CD4-positive, alpha-beta T cell treated with Interleukin-12 subunit alpha and Interleukin-12 subunit beta, for 1 hour (primary cell): ENCODE measurements at places on chromosomes 4 and X.

DNA sequence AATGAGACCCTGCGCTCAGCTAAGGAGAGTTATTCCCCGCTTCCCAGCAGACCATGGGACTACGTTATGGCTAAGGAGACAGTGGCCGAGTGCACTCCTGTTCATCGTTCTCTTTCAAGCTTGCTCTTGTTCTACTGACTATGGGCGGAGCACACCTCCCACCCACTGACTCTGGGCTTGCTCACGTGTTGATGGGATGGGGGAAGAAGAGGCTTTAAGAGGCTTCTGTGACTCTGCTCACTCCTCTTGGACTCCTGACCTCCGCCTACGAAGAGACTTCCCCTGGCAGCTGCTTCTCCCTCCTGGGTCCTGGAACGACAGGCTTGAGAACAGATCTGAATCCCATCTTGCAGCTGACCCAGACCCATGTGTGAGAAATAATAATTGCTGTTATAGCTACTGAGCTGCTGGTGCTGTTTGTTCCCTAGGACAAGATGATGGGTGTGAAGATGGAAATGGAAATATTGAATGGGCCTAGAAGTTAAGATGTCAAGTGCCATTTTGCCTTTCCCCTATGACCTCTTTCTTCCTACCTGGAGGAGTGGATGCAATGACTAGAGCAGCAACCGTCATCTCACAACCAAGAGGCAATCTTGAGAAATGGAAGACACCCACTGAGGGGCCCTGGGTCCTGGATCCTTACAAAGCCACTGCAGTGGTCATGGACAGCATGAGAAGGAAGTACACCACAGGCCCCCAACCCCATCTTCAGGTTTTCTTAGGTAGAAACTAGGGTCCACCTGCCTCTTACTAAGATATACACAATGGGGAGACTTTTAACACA lies 38.7 kb upstream of the IRAK1 start:
- DNase-seq, result no peak

GRCh38 chr4:1082215-1083182 lies 30.9 kb downstream of the RNF212 start:
- no peak for DNase-seq

- DNase-seq, result no peak
These were observed 115.1 kb upstream of the PCDH18 start for GRCh38 chr4:137647375-137647774.

DNA sequence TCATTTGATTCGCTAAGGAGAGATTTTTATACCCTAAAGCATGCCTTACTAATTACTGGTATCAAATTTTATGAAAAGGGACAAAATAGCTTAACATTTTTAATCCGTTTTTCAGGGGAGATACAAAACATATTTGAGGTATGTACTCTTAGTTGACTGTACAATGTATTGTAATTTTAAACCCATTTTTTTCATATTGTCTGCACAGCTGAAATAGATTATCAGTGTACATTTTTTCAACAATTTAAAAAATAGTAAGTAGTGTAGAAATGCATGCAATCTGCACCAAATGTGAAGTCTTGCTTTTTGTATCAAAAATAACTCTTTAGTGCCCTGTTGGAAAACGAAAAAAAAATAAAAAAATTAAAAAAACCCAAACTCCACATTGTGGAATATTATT lies 82.2 kb downstream of the TENM3 start:
- no peak for DNase-seq

DNA sequence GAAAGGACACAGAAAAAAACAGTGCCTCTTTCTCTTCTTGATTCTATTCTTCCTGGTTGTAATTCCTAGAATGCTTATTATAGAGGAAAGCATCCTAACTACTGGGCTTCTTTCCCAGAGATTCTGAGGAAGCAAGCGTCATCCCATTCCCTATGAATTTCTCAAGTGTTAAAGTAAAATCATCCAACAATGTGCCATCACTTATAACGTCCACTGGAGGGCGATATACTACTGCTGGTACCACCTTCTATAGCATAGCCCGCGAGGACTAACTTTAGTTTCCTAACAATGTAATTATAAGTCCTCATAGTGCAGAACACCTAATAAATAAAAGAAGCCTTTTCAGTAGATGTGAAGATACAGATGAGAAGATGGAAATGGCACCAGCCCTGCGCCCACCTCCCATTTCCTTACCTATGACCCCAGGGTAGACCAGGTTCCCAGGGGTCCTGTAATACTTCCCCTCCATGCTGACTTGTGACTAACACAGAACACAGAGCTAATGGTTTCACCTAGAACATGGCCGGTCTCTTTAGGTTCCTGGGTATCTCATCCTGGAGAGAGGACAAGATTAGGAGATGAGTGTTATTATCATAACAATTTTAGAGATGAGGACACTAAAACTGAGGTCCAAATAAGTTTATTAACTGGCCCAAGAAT lies 4.2 kb downstream of the CENPVL3 start:
- peak; percentile 19 for DNase-seq

DNA sequence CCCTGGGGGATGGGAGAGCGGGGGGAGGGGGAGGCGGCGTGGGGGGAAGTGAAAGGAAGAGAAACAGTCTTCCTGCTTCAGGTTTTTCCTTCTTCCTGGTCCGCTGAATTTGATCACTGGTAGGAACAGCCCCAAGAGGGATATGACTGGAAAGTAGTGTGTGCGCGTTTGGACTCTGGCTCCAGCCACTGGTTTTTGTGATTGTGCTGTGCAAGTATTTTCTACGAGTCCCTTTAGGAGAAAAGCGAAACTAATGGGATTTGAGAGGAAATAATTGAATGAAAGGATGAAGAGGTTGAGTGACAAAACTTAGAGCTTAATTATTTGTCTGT lies 836 bp downstream of the PRRG1 start:
- DNase-seq, result no peak

DNA sequence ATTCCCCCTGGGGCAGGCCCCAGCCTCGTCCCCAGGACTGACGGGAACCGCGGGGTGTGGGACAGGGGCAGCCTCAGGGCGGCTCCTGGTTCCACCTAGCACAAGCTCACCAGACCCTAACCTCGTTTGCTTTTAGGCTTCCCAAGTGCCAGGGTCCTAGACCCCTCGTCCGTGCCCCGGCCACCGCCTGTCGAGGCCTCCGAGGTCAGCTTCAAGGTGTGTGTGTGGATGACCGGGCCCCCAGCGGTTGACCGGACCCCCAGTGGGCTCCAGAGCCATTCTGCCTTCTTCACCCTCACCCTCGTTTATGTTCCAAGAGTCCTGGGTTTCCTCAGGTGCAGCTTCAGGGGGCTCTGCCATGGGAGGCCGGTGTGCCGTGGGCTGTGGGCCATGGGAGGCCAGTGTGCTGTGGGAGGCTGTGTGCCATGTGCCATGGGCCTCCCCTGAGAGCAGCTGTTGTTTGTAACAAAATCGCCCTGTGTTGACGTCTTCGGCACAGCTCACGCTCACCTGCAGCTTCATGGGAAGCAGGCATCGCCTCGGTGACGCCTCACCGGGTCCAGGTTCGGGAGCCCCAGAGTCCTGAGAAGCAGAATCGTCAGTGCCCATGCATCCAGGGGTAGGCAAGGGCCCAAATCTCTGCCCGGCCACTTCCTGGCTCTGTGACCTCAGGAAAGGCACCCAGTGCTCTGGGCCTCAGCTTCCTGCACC lies 43.0 kb upstream of the HMX1 start:
- DNase-seq, result no peak

DNA sequence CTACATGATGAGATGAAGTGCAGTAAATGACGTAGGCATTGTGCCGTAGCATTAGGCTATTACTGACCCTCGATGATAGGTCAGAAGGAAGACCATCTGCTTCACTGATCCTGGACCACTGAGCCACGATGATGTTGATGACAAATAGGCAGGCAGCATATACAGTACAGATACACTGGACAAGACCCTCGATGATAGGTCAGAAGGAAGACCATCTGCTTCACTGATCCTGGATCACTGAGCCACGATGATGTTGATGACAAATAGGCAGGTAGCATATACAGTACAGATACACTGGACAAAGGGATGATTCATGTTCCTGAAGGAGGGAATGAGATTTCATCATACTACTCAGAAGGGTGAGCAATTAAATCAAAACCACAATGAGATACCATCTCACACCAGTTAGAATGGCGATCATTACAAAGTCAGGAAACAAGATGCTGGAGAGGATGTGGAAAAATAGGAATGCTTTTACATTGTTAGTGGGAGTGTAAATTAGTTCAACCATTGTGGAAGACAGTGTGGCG lies 50.9 kb downstream of the BEND4 start:
- DNase-seq, result no peak

- no peak for DNase-seq
These were observed 1017.5 kb upstream of the TENM3 start for GRCh38 chr4:181225616-181226261.

GRCh38 chr4:184100297-184100885 lies 117.3 kb downstream of the ENPP6 start:
- no peak for DNase-seq

GRCh38 chr4:53986062-53986461 lies 78.3 kb downstream of the CHIC2 start:
- DNase-seq, result no peak

- DNase-seq, result no peak
These were observed 520.5 kb downstream of the GBA3 start for GRCh38 chr4:23213198-23213597.

GRCh38 chr4:46450556-46450955 lies 60.6 kb upstream of the GABRA2 start:
- no peak for DNase-seq

- no peak for DNase-seq
These were observed 218.6 kb downstream of the CHM start for GRCh38 chrX:85828771-85829170.

- no peak for DNase-seq
These were observed 54.3 kb upstream of the STIM2 start for GRCh38 chr4:26806331-26806730.

GRCh38 chr4:148091896-148092295 lies 350.3 kb downstream of the NR3C2 start:
- no peak for DNase-seq

DNA sequence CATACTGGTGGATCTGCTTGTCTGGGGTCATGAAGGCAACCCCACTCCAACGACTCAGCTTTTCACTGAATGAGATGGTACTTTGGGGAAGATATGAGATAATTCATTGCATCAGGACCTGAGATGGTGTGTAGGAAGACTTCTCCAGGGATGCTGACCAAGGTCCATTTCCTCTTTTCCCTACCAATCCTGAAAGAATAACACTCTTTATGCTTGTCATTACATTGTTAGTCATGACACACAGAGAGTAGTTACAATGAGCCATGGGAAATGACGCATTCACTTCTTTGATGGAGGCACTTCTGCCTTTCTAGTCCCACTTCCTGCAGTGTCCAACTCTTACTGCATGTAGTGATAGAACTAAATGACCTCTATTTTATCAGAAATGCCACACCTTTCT lies 58.6 kb downstream of the AREG start:
- no peak for DNase-seq

DNA sequence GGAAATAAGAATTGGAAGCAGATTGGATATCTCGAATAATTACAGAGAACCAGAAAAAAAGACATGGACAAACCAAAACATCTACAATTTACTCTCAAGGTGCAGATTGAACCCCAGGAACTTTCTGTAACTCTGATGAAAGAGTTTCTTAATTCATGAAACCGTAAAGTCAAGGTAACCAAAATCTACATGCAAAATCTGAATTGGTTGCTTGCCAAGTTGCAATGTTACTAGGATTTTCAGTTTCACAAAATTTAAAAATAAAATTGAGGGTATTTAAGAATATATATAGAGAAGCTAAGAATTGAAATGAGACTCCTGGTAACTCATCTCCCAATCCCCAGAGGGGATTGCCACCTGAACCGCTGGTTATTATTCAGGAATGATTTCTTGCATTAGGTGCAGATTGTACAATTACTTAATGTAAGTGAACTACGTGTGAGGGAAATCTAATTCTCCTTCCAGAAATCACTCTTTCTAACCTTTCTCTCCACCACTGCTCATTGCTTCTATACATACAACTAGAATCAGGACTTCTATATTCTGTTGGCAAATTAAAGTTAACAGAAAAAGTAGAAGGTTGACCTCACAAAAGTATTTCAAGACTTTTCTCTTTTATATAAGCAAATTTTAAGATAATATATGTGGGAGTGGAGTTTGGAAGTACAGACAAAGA lies 221.5 kb upstream of the NDST4 start:
- DNase-seq, result no peak

- no peak for DNase-seq
These were observed 275.3 kb upstream of the FGF13 start for GRCh38 chrX:138986866-138987265.

- no peak for DNase-seq
These were observed 117.3 kb downstream of the FAM133A start for GRCh38 chrX:93791304-93791703.

DNA sequence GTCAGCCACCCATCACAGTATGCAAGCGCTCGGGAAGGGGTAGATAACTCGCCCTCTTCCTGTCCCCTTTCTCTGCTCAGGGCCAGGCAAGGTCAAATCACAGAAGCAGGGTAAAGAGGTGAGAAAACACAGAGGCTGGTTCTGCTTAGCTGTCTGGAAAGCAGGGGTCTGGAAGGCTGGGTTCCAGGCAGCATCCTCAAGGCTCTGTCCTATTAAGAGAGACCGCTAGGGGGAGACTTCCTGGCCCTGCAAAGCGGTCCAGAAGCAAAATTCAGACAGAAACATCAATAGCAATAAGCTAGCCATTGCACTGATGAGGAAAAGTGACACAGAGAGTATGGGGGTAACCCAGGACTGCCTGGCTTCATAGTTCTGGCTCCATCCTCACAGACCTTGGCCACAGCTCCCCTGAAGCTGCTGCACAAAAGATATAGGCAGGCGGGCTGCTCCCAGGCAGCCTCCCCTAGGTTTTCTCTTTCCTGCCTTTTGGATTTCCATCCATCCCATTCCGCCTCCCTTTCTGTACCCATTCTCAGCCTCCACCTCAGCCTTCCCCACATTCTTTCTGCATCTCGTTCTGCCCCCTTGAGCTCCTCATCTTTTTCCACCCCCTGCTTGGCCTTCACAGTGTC lies 308.5 kb downstream of the EVC2 start:
- DNase-seq, result no peak

DNA sequence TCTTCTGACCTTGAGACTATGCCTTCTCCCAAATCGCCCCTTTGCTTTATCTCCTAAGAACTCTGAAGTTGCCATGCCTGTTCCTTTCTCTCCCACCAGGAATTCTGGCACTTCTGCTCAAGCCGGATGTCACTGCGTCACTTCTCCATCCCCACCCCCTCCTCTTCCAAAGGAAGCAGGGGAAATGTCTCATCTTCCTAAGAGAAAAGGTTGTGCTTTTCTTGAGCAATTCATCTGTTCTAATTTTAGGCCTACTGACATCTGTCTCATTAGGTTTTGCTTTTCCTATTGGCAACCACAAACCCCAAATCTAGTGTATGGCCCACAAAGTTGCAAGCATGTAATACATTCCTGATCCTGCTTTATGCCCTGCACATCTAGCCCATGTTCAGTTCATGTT lies 163.1 kb upstream of the PLAC1 start:
- DNase-seq, result no peak

DNA sequence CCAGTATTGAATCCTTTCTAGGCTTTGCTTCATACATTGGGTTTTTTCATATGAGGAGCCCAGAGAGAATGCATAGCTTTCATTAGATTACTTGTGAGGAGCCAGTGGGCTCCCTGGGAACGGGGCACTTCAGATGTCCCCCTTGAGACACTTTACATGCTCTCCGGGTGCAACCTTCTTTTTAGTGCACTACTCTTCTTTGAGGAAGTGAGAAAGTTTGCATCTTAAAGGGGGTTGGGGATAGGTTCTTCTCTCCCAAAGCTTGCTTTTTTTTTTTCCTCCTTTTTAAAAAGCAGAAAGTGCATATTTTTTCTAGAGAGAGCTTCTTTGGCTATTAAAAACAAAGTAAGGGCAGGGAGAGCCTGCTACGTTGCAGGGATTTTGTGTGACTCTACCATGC lies 4.3 kb downstream of the HADH start:
- DNase-seq, result no peak
